Left colon (tissue), 2 donors: ENCODE measurements at places on chromosomes 6 and 20. TPM values are rescaled to one million over a fixed set of nuclear protein-coding genes. Genes with fewer than 3 reads are reported as not detected.

The FAXC gene
- 0.73 TPM for total RNA-seq

The SPATA25 gene
- 2.0 TPM for total RNA-seq

The ANKRD66 gene
- total RNA-seq = not detected

The SYNGAP1 gene
- 6.8 TPM for total RNA-seq

The TTBK1 gene
- total RNA-seq = 0.53 TPM

The OR2J3 gene
- not detected for total RNA-seq

The ZNF831 gene
- 0.15 TPM for total RNA-seq

The SPDEF gene
- 73.5 TPM for total RNA-seq

The METTL24 gene
- 4.3 TPM for total RNA-seq

The OXT gene
- total RNA-seq = not detected

The TRIM31 gene
- total RNA-seq = 80.0 TPM

The BPIFB3 gene
- not detected for total RNA-seq

The DEFB124 gene
- total RNA-seq = not detected

The OOEP gene
- not detected for total RNA-seq

The RUNX2 gene
- total RNA-seq = 3.5 TPM

GRCh38 chr20:48638546-48638945 is 189.3 kb downstream of the PREX1 start:
- no peak for DNase-seq

DNA sequence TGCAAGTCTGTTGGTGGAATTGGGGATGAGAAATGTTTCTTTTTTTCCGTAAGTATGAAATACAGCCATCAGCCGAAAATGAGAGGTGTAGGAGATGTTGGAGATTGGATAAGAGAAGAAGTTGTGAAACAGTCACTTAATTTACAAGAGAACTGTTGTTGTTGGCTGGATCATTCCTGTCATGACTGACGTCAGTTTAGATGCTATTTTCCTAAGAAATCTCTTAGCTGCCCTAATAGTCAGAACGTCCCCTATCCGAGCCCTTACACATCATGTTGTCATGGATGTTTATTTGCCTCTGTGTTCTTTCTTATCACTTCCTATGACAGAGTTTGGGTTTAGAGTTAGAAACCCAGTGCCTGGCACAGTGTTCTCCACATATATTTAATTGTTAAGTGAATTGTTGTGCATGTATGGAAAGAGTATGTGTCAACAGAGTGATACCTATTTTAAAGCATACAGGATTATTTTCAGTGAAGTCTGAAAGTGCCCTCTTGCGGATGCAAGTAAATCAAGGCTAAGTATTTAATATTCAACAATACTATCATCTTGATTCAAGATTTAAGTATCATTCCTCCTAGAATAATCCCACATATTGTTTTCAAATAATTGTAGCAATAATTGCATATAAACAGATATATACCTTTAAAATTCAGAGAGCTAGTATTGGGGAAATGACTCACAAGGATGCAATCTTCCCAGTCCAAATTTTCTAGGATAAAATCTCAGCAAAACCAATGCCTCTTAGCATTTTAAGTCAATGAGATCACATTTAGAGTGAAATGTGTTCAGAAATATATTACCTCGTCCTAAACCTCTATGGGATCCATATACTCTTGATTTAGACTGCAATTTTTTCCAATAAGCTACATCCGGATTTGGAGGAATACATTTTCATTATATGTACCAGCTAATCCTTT is 309.9 kb upstream of the NOX3 start:
- no peak for DNase-seq

GRCh38 chr20:20859510-20859909 is 147.1 kb upstream of the RALGAPA2 start:
- DNase-seq = no peak

GRCh38 chr6:108423982-108424705 is 129.3 kb downstream of the AFG1L start:
- no peak for DNase-seq

GRCh38 chr6:34178357-34179105 is 32.6 kb upstream of the GRM4 start:
- DNase-seq = no peak

DNA sequence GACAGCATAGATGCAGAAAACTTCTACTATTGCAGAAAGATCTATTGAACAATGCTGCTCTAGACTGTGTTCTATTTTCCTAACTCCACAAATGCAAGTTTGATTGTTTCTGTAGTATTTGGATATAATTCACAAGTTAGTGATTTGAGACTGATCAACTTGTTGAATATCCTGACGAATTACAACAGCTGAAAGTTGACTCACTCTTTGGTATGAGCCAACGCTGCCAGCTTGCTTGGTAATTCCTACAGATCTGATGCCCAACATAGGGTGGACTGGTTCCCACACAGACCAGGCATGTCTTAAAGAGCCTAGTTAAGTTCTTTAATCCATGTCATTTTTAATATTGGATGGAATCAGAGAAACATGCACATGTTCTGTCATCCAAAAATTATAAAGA is 231.0 kb upstream of the RAB32 start:
- no peak for DNase-seq

DNA sequence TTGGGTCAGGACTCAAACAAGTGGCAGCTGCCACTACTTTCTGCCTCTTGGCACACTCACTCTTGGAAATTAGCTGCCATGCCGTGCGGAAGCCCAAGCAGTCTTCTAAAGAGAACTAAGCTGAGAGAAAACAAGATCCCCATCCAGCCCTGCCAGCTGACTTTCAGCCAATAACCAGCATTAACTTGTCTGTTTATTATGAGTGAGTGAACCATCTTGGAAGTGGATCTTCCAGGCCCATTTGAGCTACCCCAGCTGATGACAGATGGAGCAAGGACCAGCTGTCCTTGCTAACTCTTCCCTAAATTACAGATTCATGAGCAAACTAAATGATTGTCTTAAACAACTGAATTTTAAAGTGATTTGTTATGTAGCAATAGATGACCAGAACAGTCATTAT is 73.9 kb upstream of the RBM24 start:
- no peak for DNase-seq

- no peak for DNase-seq
Observed at GRCh38 chr6:163738304-163738703, 323.8 kb downstream of the QKI start.

DNA sequence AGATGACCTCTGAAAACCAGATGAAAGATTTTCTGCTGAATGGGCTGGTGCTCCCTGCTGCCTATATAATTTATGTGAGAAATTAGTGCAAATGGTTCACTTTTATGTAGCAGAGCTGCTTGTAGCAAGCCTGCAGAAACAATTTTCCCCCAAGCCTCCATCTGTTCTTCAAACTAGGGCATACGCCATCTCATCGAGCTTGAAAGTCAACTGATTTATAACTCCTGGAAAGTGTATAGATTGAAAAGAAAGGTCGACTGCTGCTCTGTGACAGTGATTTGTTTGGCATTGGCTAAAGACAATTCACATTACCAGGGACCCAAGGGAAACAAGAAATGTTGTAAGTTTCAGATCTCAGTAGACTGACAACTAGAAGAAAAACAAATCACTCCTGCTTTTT is 93.3 kb downstream of the PACRG start:
- no peak for DNase-seq

DNA sequence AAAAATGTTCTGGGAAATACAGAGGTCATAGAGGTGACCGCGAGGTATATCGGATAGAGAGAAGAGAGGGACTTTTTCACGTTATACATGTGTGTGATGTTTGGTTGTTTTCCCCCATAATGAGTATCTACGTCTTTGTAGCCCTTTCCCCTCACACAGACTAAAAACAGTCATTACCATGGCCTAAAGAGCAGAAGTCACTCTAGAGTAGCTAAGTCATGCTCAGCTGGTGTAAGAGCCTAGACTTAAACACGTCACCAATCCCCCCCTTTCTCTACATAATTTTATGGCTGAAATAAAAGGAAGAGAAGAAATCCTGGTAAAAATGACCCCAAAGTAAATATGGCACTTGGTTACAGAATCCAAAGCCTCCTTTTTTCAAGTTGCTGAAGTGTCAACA is 6.0 kb upstream of the BEND3 start:
- DNase-seq = no peak

DNA sequence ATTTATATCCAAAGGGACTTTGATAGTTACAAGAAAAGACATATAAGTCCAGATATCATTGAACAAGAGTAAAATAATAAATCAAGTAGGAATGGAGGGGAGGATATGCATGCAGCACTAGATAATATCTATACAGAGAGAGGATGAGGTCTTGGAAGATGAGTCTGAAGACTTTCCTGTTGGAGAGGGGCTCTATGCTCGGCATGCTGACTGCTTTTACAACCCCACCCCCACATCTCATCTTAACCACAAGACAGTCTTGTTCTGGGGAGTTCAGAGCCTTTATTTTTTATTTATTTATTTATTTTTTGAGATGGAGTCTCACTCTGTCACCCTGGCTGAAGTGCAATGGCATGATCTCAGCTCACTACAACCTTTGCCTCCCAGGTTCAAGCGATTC is 48.4 kb upstream of the IER3 start:
- DNase-seq = no peak

- DNase-seq = no peak
Observed at GRCh38 chr20:49790077-49790798, 22.4 kb upstream of the SLC9A8 start.

DNA sequence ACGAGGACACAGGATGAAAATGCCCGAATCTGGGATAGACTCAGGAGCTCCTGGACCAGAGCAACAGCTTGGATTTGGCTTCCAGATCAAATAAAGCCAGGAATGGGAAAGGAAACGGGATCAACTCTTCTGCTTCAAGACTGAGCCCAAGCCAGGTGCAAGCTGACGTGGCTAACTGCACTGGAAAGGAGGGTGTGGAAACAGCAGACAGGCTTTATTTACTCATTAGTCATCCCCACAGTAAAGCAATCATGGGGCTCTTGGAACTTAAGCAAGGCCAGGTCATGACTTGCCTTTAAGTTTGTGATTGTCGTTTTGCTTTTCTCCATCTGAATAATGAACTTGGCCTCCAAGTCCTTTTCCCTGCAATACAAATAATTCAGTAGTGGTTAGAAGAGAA is 45.2 kb downstream of the KIF16B start:
- DNase-seq = peak; percentile 70

GRCh38 chr6:2684103-2684749 is 66.5 kb downstream of the MYLK4 start:
- no peak for DNase-seq

DNA sequence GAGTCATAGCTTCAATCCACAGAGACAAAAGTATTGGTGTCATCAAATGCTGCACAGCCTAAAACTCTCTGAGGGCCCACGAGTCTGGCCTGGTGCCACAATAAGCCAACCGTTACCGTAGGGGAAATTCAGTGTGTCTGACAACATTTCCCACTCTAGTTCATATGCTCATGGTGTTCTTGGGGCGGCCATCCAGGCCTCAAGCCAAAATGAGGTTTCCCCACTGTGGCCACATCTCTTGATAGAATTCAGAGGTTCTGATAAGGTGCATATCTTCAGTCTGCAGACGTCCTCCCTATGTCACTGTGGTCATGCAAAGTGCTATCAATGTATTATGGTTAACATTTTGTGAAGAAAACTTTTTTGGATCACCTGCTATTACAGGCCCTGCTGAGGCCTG is 627.7 kb downstream of the QKI start:
- no peak for DNase-seq

GRCh38 chr20:60078351-60079250 is 120.4 kb downstream of the CDH26 start:
- DNase-seq = no peak

DNA sequence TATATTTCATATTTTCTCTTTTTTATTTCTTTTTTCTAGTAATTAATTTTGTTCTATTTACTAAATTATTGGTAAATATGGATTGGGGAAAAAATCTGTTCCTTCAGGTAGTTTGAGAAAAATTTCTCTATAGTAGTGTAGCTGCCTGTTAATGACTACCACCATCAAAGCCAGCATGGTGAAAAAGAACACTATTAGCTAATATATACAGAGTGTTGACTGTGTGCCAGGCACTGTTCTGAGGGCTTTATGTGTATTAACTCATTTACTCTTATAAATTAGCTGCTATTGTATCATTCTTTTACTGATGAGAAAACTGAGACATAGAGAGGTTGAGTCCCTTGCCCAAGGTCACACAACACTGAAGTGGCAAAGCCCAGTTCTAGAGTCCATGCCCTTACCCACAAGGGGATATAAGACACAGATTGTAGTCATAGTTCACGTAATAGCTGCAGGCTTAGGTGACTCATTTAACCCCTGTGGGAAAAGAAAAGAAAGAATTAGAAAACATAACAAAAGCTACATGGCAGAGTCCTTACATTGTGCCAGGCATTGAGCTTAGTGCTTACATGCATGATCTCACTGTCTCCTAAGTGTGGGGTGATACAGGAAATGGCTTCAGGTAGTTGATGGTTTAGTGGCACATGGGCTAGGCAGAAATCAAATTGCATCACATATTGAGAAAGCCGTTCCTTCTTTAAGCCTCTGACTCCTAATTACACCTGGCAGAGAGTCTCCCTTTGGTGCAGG is 12.2 kb upstream of the AKIRIN2 start:
- no peak for DNase-seq

GRCh38 chr6:115524821-115525220 is 535.9 kb downstream of the FRK start:
- DNase-seq = no peak

GRCh38 chr6:64280569-64280968 is 645.0 kb downstream of the PHF3 start:
- peak; percentile 29 for DNase-seq

GRCh38 chr20:58137236-58137635 is 91.2 kb downstream of the ANKRD60 start:
- DNase-seq = no peak

- DNase-seq = no peak
Observed at GRCh38 chr6:15398633-15399275, 152.9 kb downstream of the JARID2 start.

DNA sequence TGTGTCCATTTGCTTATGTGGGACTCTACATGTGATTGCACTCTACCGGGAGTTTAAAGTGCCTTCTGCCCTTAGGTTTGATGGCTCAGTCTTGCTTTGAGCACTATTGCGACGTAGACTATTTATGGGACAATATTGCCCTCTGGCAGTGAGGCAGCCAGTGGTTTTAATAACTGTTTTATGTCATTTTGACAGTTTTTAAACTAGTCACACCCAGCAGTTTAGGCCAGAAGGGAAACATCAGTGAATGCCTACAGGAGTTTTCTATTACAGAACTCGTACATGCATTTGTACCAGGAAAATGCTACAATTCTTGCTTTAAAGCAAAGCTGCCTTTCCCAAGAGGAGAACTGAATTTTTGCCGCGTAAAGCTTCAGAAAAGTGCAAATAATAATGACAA is 813.7 kb downstream of the KIF16B start:
- no peak for DNase-seq

DNA sequence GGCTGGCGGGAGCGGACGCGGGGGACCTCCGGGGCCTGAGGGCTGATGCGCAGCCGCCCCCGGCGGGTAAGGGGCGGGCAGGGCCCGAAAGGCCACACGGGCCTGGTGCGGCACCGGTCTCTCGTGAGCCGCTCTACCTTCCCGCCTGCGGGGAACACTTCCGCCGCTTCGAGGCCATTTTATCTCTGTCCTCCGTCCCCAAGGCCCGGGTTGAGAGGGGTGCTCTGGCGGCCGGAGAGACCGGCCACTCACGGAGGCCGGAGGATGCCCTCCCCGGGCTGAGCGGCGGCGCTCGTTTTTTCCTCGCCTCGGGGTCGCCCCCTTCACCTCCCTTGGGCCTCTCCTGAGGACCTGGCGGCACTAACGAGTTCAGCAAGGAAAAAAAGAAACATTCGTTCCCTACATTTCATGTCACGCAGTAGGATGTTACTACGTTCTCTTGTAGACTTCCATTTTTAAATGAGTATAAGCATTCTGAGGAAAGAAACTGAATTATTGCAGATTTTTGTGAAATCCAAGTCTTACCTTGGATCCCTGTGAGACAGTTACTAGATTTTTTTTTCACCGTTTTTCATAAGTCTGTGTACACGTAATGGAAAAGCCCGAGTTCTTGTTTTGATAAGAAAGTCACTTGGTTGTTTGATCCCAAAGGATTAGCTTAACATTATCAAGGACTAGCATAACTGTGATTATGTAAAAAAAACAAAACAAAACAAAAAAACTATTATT is 575 bp downstream of the WTAP start:
- DNase-seq = no peak
